Left renal cortex interstitium (tissue), 4 donors: ENCODE measurements at places on chromosomes 5 and 9. TPM values are rescaled to one million over a fixed set of nuclear protein-coding genes. Genes with fewer than 3 reads are reported as not detected.

Gene CCDC69
- 5.4 TPM for polyA plus RNA-seq

Gene SPRY4
- polyA plus RNA-seq = 33.3 TPM

Gene URM1
- polyA plus RNA-seq = 55.2 TPM

Gene CAMK2A
- 3.0 TPM for polyA plus RNA-seq

Gene UGT3A1
- 72.5 TPM for polyA plus RNA-seq

Gene N4BP3
- polyA plus RNA-seq = 4.3 TPM

GRCh38 chr5:146507428-146507827, 8.6 kb downstream of the GPR151 start:
- DNase-seq = no peak

GRCh38 chr5:169280286-169280685, 20.7 kb downstream of the SLIT3 start:
- no peak for DNase-seq

- peak; percentile 32 for DNase-seq
These were observed 352 bp upstream of the PGGT1B start for GRCh38 chr5:115263078-115263380.

- DNase-seq = no peak
These were observed 53.7 kb upstream of the RPL26L1 start for GRCh38 chr5:172905346-172906140.

DNA sequence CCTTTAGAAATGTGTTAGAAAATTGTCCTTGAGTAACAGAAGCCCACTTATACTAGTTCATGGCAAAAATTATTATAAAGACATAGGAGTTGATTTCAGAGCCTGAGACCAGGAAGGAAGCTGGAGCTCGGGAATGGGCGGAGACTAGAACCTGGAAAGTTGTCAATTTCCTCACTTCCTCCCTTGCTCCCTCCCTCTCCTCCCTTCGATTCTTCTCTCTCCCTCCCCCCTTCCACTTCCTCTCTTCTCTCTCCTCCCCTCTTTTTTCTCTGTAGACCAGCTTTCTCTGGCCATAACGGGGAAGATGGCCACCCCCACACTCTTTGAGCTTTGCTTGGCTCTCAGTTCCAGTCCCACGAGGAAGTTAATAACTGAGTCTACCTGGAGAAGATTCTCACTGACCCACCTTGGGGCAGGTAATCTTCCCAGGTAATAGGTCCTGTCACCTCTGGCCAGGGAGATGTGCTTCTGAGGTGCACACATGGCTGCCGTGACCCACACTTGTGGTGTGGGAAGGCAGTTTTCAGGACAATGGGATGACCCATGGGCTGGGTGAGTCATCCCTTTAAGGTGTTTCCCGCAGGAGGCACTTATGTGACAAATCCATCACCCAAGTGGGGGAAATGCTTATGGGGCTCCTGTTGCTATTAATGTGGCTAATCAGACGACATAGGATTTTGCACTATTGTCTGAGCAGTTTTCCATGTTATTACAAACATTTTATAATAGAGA, 78.7 kb downstream of the HSPA4 start:
- DNase-seq = no peak

DNA sequence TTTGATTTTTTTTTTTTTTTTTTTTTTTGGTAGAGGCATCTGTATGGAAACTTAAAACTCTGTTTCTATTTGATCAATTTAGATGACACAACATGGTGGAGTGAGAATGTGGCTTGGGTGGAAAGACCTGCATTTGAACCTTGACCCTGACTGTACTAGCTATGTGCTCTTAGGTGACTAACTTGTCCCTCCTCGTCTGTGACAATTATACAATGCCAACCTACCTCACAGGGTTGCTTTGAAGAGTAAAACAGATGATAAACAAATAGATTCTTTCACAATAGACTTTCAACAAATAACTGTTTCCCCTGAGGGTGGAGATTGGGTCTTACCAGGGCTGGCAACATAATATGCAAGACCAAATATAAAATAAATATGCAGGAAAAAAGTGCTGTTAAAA, 109.3 kb downstream of the CRB2 start:
- DNase-seq = no peak

DNA sequence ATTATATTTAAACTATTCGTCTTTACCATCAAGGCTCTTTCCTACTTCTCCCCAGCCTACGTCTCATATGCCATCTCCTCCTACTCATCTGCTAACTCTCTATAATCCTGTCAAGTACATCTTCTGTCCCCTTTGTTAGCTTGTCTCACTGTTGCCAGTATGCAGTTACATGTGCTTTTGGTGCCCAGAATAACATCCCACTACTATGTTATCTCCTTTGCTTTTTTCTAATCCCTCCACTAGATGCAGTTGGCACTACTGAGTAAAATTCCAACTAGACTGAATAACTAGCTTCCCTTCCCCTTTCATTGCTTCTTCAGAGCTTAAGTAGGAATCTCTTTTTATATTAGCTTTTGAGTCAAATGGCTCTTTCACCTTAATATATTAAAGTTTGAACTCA, 3.0 kb upstream of the ARRDC3 start:
- no peak for DNase-seq

DNA sequence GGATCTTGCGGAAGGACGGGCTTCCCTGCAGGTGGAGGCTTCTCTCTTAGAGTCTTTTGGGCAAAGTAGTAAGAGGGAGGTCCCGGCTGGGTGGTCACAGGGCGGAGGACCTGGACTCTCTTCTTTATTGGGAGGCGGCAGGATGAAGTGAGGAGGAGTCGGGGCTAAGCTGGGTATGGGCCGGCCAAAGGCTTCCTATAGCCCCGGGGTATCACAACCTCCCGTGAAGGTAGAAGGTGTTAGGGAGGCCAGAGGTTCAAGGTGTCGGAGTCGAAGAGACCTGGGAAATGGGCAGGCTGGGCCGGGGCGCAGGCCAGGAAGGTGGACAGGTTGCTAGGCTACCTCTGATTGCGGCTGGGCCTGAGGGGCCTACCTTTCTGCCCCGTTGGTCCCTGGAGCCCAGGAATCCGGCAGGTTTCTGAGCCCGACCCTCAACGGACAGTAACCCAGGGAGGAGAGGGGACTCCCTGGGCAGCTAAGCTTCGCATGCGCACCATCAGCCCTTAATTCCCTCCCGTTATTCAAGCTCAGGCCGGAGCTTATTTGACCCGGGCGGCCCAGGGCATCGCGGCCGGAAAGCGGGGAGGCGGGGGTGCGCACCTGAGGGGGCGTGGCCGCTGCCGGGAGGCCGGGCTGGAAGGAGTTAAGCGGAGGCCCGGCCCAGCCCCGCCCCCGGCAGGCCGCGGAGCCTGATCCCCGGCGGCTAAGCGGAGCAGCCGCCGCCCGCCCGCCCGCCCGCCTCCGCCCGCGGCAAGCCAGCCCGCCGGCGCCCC, at the start of gene TESK1:
TSS of gene TESK1 (plus strand) at position 685 of the 773 bp plus-strand sequence. CDS start 358 bp downstream, outside the sequence.
- peak; percentile 53 for DNase-seq

DNA sequence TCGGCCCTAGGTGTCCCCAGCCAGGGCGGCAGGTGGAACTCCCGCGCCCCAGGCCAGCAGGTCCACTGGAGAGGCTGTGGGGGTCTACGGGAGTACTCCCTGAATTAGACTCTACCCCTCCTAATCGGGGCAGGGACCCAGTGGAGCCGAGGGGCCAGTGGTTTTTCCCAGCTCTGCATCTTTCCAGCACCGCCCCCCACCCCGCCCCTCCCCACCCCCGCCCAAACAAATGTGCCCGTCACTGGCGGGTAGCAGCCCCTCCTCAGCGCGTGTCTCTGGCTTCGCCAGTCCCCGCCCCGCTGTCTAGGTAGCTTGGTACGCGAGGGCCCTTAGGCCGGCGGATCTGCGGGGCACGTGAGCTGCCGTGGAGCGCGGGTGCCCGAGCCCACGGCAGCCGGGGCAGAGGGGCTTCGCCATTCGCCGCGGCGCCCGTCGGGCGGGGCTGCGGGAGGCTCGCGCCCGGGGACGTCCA, 7.0 kb downstream of the UNC5A start:
- no peak for DNase-seq

- peak; percentile 73 for DNase-seq
These were observed 2.8 kb upstream of the RACK1 start for GRCh38 chr5:181246276-181247049.

DNA sequence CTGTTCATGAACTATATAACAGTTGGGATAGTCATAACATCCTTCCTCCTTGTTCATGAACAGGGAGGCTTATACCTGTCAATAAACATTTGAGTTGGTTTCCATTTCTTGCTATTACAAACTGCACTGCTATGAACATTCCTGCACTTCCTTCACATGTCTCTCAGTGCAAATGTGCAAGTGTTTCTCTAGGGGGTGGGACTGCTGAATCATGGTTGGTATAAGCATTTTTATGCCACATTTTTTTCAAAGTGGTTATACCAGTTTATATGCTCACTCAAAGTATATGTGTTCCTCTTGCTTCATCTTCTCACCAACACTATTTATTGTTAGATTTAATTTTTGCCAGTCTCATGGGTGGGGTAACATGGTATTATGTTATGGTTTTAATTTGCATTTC, 25.8 kb upstream of the TPD52L3 start:
- no peak for DNase-seq

DNA sequence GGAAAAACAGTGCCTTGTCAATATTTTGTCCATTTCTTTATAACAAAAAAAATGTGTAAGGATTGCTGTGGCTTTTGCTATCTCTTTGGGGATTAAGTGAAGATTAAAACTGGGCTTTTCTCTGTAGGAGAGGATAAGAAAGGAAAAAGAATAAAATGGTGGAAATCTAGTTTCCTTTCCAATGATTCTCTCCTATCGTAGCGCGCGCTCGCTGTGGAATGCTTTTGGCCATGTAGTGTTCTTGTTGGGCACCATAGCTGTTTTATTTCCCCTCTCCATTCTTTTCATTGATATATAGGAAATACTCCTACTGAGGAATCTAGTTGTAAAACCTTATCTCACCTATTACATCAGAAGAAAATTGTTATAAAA, 1.5 kb downstream of the STXBP1 start:
- DNase-seq = no peak

GRCh38 chr5:37808945-37809344, 30.9 kb downstream of the GDNF start:
- no peak for DNase-seq
